Activated CD8-positive, alpha-beta T cell treated with anti-CD3 and anti-CD28 coated beads, Interleukin-2, amount 10 ng/mL, durations not matched to agents 7 days and 5 days (primary cell): ENCODE measurements at places on chromosomes 3 and 15. TPM values are rescaled to one million over a fixed set of nuclear protein-coding genes. Genes with fewer than 3 reads are reported as not detected.

GRCh38 chr15:41263891-41264351 lies 32.9 kb downstream of the CHP1 start:
- no peak overlapping the region for H3K4me3 ChIP-seq
- H3K27ac ChIP-seq: no peak overlapping the region
- H3K36me3 ChIP-seq: peaks cover 14% of the 10 kb centered on the region

Gene C2CD4A
- total RNA-seq: not detected

GRCh38 chr15:49901996-49902684 lies 216.9 kb downstream of the ATP8B4 start:
- no peaks in the 10 kb centered on the region for H3K4me1 ChIP-seq
- H3K27ac ChIP-seq: no peak overlapping the region
- DNase-seq: no peak
- peaks cover 3% of the 10 kb centered on the region for H3K27me3 ChIP-seq
- H3K4me3 ChIP-seq: no peak overlapping the region
- peaks cover 36% of the 10 kb centered on the region for H3K36me3 ChIP-seq

Gene SNTN
- total RNA-seq: not detected

Gene SYNM
- total RNA-seq: 0.18 TPM

- H3K4me3 ChIP-seq: no peak overlapping the region
- peaks cover 57% of the 10 kb centered on the region for H3K4me1 ChIP-seq
- peaks cover 61% of the 10 kb centered on the region for H3K36me3 ChIP-seq
- H3K27ac ChIP-seq: no peak overlapping the region
Observed at GRCh38 chr3:105812194-105812586, 56.6 kb downstream of the CBLB start.

DNA sequence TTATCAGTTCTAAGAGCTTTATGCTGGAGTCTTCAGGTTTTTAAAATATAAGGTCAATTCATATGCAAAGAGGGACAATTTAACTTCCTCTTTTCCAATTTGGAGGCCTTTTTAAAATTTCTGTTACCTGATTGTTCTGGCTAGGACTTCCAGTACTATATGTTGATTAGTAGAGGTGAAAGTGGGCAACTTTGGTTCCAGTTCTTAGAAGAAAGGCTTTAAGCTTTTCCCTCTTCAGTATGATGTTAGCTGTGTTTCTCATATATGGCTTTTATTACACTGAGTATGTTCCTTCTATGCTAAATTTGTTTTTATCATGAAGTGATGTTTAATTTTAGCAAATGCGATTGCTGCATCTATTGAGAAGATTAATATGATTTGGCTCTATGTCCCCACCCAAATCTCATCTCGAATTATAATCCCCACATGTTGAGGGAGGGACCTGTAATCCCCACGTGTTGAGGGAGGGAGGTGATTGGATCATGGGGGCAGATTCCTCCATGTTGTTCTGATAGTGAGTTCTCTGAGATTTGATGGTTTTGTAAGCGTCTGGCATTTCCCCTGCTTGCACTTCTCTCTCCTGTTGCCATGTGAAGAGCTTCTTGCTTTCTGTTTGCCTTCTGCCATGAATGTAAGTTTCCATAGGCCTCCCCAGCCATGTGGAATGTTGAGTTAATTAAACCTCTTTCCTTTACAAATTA lies 33.8 kb downstream of the FAIM start:
- no peaks in the 10 kb centered on the region for H3K4me1 ChIP-seq
- no peak for DNase-seq
- H3K27me3 ChIP-seq: no peaks in the 10 kb centered on the region

GRCh38 chr3:73774645-73775044 lies 149.9 kb upstream of the PDZRN3 start:
- no peak for DNase-seq
- no peak overlapping the region for H3K4me3 ChIP-seq
- no peak overlapping the region for H3K27ac ChIP-seq

DNA sequence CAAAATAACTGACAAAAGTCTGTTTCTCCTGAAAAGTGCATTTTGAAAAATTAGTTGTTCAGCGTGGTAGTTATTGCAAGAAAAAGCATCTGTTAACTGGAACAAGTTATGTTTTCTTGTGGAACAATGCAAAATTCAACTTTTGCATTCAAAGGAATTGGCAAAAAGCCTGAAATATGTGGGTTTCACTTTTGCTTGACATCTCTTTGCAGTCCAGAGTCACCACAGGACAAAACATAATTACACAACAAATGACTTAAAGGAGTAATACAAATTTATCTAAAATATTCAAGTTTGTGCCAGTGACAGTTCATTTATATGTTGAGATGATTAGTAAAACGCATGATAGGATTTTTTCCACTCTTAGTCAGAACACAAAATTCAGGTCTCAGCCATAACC lies 96.3 kb upstream of the P2RY1 start:
- H3K27me3 ChIP-seq: peaks cover 26% of the 10 kb centered on the region
- no peak for DNase-seq
- H3K4me3 ChIP-seq: no peak overlapping the region
- peaks cover 19% of the 10 kb centered on the region for H3K4me1 ChIP-seq
- H3K36me3 ChIP-seq: no peaks in the 10 kb centered on the region

DNA sequence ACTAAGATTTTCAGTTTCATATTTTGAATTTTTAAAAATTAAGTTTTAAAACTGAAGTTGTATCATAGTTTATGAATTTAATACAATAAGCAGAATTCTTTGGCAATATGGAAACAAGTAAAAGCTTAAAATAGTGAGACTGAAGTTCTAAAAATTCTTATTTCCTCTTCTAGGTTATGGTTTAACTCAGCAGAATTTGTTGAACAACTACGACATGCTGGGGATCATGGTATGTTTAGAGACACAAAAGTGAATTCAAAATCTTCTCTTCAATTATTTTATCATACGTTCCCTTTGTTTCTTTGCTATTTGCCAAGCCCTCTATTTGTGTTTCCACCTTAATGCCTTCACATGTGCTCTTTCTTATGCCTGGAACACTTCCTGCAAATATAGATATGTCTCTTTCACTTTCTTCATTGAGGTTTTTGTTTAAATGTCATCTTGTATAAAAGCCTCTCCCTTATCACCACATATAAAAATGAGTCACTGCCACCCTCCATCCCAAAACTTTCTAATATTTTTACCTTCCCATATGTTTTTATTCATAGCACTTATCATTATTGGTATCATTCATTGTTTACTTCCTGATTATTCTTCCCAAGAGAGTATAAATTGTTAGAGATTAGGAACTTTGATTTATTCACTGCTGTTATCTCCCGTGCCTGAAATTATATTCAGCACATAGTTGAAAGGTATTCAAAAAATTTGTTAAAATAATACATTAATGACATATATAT lies 6.4 kb downstream of the SUCNR1 start:
- no peaks in the 10 kb centered on the region for H3K27me3 ChIP-seq
- H3K4me1 ChIP-seq: peaks cover 14% of the 10 kb centered on the region
- H3K27ac ChIP-seq: no peak overlapping the region
- DNase-seq: no peak

Gene AMT
- 3.8 TPM for total RNA-seq

Gene PDIA5
- 11.4 TPM for total RNA-seq

Gene KCNH8
- not detected for total RNA-seq

- H3K27me3 ChIP-seq: no peaks in the 10 kb centered on the region
- H3K4me1 ChIP-seq: no peaks in the 10 kb centered on the region
- H3K27ac ChIP-seq: no peak overlapping the region
- DNase-seq: no peak
- H3K4me3 ChIP-seq: no peak overlapping the region
- no peaks in the 10 kb centered on the region for H3K36me3 ChIP-seq
Observed at GRCh38 chr15:78850941-78851755, 21.5 kb upstream of the MORF4L1 start.

GRCh38 chr3:69536306-69537020 lies 150.6 kb upstream of the FRMD4B start:
- no peak for DNase-seq
- H3K4me3 ChIP-seq: no peak overlapping the region
- no peak overlapping the region for H3K27ac ChIP-seq
- peaks cover 3% of the 10 kb centered on the region for H3K4me1 ChIP-seq
- no peaks in the 10 kb centered on the region for H3K36me3 ChIP-seq

Gene TICRR
- 36.5 TPM for total RNA-seq

DNA sequence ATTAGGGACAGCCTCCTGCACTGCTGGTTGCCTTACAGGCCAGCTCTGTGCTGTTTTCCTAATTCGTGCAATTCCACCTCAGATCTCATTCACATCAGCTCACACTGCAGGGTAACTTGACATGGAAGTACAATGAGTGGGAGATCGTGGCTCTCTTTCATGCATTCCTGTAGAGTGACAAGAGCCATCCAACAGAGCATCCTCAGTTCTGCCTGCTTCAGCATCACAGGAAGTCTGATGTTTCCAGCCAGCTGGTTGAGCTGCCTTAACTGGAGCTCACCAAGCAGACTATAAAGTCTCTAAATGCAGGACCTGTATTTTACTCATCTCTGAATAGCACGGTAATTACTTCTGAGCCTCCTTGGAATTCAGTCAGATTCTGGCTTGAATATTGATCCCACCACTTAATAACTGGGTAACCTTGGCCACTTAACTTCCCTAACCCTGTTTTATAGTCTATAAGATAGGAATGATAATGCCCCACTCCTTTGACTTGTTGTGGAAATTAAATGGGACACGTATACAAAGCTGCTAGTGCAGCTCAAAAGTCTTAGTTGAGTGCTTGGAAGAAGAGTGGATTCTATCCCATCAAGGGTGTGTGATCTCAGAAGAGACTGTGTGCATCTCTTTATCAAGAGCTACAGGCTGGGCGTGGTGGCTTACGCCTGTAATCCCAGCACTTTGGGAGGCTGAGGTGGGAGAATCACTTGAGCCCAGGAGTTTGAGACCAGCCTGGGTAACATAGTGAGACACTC lies 1.4 kb upstream of the DIS3L start:
- peak overlapping the region; percentile 80 for H3K4me3 ChIP-seq
- H3K4me1 ChIP-seq: peaks cover 52% of the 10 kb centered on the region
- DNase-seq: no peak
- H3K36me3 ChIP-seq: peaks cover 12% of the 10 kb centered on the region

Gene ERICH6
- 0.60 TPM for total RNA-seq

DNA sequence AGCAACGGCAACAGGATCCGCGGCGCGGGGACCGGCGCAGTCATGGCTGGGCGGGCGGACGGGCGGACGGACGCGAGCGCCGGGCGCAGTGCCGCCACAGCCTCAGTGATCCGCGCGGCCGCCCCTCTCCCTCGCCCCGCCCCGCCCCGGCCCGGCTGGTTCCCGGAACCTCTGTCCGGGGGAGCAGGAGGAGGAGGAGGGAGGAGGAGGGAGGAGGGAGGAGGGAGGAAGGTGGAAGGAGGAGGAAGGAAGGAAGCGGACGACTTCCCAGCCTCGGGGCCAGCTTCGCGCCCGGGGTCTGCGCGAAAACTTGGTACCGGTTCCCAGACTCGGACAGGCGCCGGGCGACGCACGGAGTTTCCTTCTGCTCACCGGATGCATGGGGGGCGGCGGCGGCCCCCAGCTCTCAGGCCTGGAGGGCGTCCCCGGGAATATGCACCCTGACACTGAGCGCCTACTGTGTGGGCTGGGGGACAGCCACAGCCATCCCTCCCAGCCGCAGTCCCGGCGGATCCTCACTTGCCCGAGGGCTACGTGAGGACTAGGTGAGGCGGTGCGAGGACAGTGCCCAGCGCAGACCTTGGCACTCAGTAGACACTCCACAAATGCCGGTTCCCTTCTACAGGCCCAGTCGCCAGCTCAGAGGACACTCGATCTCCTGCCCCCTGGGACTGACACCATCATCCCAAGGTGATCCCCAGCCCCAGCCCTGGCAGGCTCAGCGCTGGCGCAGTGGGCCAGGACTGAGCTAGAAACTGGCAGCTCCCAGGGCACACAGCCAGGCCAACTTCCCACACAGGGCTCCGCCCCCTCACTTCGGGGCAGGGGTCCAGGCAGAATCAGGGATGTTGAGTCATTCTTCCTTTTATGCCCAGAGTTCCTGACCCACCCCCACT lies at the start of gene SHISA5:
Gene SHISA5, minus strand, starts transcription at position 124 of the 896 bp plus-strand sequence. Its CDS starts 80 bp downstream, at position 44.
- peak within 1 kb of the TSS; percentile 79 for H3K27ac ChIP-seq
- peak; percentile 64 for DNase-seq
- peaks cover 19% of the 10 kb centered on the region for H3K36me3 ChIP-seq
- peaks cover 64% of the 10 kb centered on the region for H3K4me1 ChIP-seq

GRCh38 chr3:159823780-159824179 lies 164.9 kb upstream of the IL12A start:
- no peak overlapping the region for H3K27ac ChIP-seq
- H3K27me3 ChIP-seq: peaks cover 3% of the 10 kb centered on the region
- H3K4me3 ChIP-seq: no peak overlapping the region
- no peaks in the 10 kb centered on the region for H3K36me3 ChIP-seq
- no peak for DNase-seq

- no peak overlapping the region for H3K27ac ChIP-seq
- DNase-seq: no peak
Observed at GRCh38 chr3:100798012-100798411, 88.7 kb downstream of the TFG start.

Gene PPARG
- total RNA-seq: not detected

Gene BCL2A1
- 26.3 TPM for total RNA-seq

DNA sequence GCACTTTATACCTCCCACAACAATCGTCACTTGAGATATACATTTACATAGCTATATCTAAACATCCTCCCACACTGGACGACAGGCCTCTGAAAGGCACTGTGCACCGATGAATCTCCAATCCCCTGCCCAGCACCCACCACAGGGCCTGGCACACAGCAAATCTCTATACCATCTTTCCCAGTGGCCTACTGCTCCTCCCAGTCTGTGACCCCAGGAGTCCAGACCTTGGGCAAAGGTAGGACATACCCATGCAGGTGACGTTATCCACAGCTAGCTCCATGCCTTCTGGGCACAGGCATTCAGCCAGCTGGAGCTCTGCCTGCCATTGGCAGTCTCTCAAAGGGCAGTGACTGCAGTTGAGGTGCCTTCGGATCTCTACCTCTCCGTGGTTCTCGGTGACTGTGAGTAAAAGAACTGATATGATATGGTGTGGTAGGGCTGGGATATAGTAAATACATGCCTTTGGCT lies 5.8 kb downstream of the LTK start:
- H3K4me3 ChIP-seq: no peak overlapping the region
- H3K4me1 ChIP-seq: peaks cover 17% of the 10 kb centered on the region
- no peak for DNase-seq
- no peaks in the 10 kb centered on the region for H3K36me3 ChIP-seq

DNA sequence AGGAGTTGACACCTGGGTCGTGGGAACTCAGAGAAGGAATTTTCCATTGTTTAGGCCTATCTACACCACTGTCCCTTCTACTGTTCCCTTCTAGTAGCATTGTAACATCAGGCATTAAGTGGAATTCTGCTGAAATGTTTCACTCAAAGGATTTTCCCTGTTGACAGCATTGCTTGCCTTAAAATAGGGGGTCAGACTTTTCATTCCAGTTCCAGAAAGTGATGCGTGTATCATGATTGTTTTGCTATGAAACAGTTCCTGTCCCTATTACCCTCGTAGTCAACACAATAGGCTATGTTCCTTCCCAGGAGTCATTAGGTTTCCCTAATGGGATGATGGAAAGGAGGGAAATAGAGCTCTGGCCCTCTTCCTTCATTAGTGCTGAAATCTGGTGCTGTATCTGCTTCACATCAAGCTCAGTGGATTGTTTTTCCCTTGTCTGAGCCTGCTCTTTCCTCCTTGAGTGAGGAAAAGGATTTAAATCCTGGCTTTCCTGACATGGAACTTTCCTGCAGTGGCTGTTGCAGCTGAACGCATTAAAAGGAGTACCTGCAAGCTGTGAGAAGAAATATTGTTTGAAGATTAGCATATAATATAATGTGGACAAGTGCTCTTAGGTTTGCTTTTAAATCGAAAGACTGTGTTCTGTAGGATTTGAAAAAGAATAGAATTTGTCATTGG lies 195.9 kb downstream of the KLHL25 start:
- H3K4me1 ChIP-seq: peaks cover 43% of the 10 kb centered on the region
- DNase-seq: no peak
- no peak overlapping the region for H3K4me3 ChIP-seq
- no peak overlapping the region for H3K27ac ChIP-seq
